ENCODE measurements at places on chromosomes 16 and 17.
A peak's percentile ranks its signal among the peaks of the same experiment; 100 is the strongest.

DNA sequence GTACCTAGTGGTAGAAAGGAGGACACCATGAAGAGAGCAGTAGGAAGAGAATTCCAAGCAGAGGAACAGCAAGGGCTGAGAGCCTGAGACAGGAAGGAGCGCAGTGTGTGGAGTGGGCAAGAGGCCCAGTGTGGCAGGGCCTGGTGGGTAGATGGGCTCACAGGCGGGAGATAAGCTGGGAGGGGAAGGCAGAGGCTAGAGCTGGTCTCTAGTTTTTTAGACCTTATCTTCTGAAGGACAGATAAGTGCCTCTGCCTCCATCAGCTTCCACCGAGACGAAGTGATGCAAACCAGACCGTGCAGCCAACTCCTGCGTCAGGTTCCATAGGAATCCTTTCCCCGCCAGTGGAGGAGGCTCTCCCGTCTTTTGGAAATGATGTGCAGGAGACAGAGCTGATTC, 33.6 kb downstream of the CDH1 start:
- DNase-seq: no peak

DNA sequence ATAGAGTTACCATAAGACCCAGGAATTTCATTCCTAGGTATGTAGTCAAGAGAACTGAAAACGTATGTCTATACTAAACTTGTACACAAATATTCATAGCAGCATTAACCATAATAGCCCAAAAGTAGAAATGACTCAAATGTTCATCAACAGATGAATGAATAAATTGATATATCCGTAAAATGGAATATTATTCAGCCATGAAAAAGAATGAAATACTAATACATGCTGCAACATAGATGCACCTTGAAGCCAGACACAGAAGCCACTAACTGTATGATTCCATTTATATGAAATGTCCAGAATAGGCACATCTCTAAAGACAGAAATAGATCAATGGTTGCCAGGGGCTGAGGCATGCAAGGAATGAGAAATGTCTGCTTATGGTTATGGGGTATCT, 484.1 kb downstream of the SLC39A11 start:
- DNase-seq: no peak

- no peak for DNase-seq
These were observed 3.6 kb downstream of the ESRP2 start for GRCh38 chr16:68232335-68232734.

DNA sequence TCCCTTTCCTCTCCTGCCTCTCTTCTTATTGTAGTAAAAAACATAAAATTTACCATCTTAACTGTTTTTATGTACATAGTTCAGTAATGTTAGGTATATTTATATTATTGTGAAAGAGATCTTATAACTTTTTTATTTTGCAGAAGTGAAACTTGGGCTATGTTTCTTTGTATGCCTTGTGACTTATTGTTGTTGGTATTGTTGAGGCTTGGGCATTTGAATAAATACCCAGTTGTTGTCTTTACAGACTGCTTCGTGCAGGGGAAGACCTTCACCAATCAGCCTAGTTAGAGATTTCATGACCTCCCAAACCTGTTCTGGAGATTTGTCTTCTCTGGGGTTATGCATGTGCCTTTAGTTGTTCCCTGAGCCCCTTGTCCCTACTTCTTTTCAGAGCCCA, 31.9 kb downstream of the REXO5 start:
- no peak for DNase-seq

DNA sequence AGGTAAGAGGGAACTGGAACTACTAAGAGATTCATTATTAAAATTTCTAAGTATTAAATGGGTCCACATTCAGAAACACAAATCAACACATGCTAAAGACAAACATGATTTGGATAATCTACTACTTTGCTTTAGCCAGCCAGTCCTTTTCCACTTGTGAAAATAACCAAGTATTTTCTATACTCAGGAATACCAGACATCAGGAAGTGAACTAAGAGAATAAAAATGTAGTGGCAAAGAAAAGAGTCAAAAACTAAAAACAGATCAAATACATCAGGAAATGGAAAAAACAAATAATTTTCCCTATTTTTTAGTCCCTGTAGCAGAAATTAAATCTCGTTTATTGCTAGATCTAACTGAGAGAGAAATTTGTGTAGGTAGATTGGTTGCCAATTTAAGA, 78.0 kb downstream of the MYO1D start:
- no peak for DNase-seq

GRCh38 chr17:52027620-52028295, 130.8 kb downstream of the CA10 start:
- DNase-seq: no peak

DNA sequence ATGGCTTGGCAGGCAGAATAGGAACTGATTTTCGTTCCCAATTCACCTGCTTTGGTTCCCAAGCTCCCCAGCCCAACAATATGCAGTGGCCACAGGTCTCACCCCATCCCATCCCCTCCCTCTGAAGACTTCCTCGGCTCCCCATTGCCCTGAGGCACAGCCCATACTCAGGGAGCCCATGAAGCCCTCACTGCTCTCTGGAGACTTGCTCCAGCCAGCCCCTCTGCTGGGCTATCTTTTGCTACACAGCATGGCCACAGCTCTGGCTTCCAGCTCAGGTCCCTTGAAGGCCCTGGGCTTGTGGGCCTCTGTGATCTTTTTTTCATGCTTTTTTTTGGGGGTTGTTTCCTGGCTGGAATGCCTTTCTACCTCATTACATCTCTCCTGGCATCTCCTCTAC, 8.5 kb upstream of the RNF222 start:
- no peak for DNase-seq

- peak; percentile 62 for DNase-seq
These were observed 591 bp downstream of the DHX38 start for GRCh38 chr16:72094266-72094610.

- DNase-seq: peak; percentile 11
These were observed 407 bp downstream of the MCRIP1 start for GRCh38 chr17:81832608-81833159.

DNA sequence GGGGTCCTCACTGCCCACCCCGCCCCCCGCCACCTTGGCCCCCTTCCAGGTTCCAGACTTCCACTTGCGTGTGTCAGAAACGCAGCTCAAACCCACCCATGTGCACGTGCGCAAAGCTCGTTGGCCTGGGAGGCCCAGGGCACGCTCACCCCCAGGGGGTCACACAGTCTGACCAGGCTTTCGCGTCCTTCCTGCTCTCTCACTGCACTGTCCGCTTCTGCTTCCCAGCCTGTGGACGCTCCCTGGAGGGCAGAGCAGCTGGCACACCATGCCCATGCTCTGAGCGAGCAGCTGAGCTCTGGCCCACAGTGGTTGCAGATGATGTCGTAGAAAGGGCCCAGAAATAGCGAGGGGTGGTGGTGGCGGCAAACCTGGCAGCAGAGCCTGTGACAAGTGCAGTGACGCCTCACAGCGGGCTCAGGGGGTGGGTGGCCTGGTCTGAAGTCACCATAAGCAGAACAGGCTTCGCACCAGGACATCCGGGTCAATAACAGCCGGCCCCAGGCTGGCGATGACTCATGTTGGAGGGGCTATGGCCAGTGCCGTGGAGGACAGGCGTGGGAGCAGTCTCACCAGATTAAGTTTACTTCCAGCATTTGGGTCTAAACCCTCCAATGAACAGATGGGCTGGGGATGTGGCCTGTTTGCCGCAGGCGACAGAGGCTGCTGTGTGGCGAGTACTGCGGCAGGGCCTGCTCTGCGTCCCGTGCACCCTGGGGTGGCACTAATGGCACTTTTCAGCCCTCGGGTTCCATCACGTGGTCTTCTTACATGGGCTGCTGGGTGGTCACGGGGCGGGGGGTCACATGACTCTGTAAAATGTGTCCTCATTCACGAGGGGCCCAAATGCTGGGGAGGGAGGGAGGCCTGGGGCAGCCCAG, 49.0 kb downstream of the NT5M start:
- no peak for DNase-seq

- DNase-seq: no peak
These were observed 1.8 kb upstream of the JMJD8 start for GRCh38 chr16:685967-686366.

DNA sequence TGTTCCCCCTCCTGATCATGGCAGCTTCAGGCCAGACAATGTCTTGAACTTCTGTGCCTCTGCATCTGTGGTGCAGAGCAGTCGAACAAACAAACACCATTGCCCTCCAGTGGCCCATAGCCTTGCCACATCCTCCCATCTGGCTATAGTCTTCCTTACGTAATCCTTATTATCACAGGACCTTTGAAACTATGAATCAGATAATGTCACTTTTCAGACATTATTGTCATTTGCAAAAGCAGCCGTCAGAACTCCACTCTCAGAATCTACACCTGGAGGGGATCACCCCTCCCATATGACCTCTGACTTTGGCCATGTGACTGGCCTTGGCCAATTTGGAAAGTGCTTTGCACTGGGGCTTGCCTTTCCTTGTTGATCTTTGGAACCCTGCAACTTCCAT, 387.3 kb downstream of the MAF start:
- DNase-seq: no peak

- DNase-seq: no peak
These were observed 16.9 kb upstream of the LCMT1 start for GRCh38 chr16:25094596-25094995.

DNA sequence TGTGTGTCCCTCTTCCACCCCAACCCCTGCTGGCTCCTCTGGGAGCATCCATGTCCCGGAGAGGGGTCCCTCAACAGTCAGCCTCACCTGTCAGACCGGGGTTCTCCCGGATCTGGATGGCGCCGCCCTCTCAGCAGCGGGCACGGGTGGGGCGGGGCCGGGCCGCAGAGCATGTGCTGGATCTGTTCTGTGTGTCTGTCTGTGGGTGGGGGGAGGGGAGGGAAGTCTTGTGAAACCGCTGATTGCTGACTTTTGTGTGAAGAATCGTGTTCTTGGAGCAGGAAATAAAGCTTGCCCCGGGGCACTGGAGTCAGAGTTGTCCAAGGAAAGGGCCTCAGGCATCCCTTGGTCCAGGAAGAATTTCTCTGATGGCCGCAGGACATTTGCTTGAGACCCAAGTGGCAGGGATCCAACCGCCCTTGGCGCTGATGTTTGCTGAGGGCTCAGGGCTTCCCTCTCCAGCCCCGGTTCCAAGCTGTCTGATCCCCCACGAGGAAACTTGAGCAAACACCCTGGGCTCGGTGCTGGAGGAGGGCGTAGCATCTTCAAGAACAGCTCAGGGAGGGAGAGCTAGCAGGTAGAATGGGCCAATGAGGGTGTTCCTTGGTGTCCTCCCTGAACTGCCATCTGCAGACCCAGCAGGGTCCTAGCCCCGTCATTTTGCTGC, 4.5 kb downstream of the NXPH3 start:
- no peak for DNase-seq

- DNase-seq: no peak
These were observed 9.4 kb downstream of the METTL9 start for GRCh38 chr16:21608639-21609328.

- DNase-seq: no peak
These were observed 7.7 kb downstream of the ERAL1 start for GRCh38 chr17:28862561-28862960.

Data from stimulated activated CD8-positive, alpha-beta memory T cell treated with anti-CD3 and anti-CD28 coated beads, Interleukin-15, amount 100 ng/mL, for 4 hours (primary cell).